GM19239 (cell line): ENCODE measurements at places on chromosomes 4 and X.

GRCh38 chrX:16466640-16467432 lies 183.1 kb upstream of the S100G start:
- no peak for DNase-seq

DNA sequence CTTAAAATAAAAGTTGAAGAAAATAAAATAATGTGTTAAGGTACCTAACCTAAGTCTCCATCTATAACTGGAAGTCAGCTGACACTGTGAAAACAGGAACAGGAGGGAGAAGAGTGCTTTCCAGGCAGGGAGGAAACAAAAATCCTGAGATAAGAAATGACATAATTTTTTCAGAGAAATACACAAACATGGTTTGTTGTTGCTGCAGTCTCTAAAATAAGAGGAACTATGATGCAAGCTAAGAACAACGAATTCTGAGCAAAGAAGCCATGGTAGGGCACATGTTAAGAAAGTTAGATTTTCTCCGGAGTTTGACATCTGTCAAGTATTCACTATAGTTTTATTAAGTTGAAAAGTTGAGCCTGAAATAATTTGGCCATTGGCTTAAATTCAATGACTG lies 26.9 kb downstream of the PAPSS1 start:
- no peak for DNase-seq

DNA sequence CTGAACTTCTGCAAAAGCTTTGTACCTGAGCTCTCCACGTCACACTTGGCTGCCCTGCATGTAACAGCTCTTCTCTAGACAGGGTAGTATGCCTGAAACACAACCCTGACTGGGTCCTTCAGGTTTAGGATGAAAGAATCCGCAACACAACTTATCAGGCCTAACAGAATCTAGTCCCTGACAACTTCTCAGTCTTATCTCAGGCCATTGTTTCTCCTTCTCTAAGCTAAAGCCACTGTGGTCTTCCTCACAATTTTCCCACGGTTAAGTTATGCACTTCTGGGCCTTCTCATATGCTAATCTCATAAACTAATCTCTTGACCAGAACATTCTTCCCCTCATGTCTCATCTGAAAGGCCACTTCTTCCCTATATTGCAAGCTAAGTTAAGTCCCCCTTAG lies 10.8 kb upstream of the TMPRSS11B start:
- no peak for DNase-seq

- no peak for DNase-seq
These were observed 131.7 kb upstream of the FAM47B start for GRCh38 chrX:34810916-34811315.

DNA sequence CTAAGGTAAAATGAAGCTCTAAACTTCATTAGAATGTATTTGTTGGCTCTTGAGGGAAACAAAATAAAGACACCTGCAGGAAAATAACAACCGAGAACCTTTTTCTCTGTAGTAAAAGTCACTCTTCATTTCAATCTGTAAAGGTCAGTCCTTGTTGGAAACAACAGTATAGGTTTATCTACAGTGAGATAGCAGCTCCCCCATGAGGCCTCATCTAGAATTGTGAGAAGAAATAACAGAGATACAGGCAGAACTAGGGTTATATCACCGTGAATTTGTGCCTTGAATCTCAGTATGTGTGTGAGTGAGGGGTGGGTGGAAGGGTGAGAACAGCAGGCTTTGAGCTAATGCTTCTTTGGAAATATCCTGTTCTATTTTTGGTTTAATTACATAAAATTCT lies 107.8 kb upstream of the FMR1 start:
- peak; percentile 4 for DNase-seq

GRCh38 chr4:173401063-173401462 lies 2.1 kb upstream of the SCRG1 start:
- DNase-seq = no peak

- no peak for DNase-seq
These were observed 348.5 kb downstream of the OPHN1 start for GRCh38 chrX:68084765-68085164.

DNA sequence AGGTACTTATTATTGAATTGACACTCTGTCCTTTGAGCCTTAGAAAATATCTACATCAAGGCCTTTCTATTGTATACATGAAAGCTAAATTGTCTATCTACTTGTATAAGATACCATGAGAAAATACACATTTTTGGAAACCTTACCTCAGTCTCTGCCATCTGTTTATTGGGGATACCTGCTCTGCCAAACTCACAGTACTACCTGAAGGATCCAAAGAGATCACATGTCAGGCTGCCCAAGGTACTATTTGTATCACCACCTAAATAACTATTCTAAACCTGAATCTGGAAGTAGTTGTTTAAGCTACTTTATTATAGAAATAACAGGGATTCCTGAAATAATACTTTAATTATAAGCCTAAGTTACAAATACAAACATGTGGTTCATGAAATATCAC lies 126.2 kb downstream of the PALLD start:
- DNase-seq = no peak

DNA sequence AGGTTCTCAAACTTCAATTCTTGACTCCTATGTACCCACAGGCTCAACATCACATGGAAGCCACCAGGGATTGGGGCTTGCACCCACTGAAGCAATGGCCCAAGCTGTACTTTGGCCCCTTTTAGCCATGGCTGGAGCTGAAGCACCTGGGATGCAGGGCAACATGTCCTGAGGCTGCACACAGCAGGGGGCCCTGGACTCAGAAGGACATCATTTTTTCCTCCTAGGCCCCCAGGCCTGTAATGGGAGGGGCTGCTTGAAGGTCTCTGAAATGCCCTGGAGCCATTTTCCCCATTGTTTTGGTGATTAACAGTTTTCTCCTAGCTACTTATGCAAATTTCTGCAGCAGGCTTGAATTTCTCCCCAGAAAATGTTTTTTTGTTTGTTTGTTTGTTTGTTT lies 465.1 kb upstream of the PCDH10 start:
- DNase-seq = no peak

GRCh38 chr4:173273941-173274340 lies 60.2 kb downstream of the HMGB2 start:
- DNase-seq = no peak

- no peak for DNase-seq
These were observed 47.2 kb downstream of the GBA3 start for GRCh38 chr4:22739968-22740367.

- no peak for DNase-seq
These were observed 199.8 kb upstream of the SFRP2 start for GRCh38 chr4:153988492-153989363.
